ENCODE measurements at places on chromosomes 5 and 9.

GRCh38 chr5:7686794-7687193 lies 164.1 kb downstream of the CFAP90 start:
- DNase-seq, result no peak

DNA sequence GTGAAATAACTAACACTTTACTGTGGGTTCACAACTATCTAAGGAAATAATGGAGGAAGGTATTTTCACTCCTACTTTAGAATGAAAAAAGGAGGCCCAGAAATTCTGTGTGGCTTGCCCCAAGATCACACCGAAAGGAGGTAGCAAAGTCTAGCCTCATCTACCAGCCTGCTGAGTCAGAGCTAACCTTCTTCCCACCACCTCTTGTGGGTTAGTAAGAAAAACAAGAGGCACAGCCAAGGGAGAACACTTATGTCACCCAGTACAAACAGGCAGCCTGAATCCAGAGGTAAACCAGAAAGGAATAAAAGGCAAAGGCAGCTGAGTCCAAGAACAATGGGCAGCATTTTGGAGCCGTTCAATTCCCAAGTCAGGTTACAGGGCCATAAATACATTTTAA lies 91.9 kb upstream of the RASEF start:
- DNase-seq, result no peak

GRCh38 chr5:19988457-19988856 lies 457 bp upstream of the CDH18 start:
- DNase-seq, result no peak

DNA sequence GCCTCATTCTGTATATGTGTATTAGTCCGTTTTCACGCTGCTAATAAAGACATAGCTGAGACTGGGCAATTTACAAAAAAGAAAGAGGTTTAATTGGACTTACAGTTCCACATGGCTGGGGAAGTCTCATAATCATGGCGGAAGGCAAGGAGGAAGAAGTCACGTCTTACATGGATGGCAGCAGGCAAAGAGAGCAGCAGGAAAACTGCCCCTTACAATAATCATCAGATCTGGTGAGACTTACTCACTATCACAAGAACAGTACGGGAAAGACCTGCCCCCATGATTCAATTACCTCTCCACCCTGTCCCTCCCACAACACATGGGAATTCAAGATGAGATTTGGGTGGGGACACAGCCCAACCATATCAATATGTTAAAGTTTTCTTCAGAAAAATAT lies 49.8 kb upstream of the GPBP1 start:
- DNase-seq, result no peak

- DNase-seq, result peak; percentile 27
These were observed 600.7 kb upstream of the SGCD start for GRCh38 chr5:155726267-155726666.

GRCh38 chr9:35311891-35312639 lies 150.3 kb downstream of the UNC13B start:
- DNase-seq, result peak; percentile 16

DNA sequence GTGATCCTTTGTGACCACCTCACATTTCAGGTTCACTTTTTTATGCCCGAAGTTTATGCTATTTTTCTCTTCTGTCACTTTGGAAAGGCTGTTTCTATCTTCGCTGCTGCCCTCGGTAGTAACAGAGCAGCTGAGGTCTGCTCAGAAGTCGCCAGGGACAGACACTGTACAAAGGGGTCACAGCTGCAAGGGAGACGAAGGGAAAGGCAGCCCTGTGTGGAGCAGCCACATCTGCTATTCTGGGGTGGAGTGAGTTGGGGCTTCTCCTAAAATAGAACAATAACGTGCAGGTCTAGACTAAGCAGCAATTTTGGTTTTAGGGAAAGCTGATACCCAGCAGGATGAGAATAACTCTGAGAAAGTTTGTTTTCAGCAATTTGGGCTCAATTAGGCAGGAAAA lies 72.5 kb downstream of the ACTL7B start:
- DNase-seq, result no peak

GRCh38 chr5:132067451-132067850 lies 6.1 kb upstream of the CSF2 start:
- no peak for DNase-seq

- DNase-seq, result no peak
These were observed 334.7 kb downstream of the DIRAS2 start for GRCh38 chr9:90307891-90308290.

DNA sequence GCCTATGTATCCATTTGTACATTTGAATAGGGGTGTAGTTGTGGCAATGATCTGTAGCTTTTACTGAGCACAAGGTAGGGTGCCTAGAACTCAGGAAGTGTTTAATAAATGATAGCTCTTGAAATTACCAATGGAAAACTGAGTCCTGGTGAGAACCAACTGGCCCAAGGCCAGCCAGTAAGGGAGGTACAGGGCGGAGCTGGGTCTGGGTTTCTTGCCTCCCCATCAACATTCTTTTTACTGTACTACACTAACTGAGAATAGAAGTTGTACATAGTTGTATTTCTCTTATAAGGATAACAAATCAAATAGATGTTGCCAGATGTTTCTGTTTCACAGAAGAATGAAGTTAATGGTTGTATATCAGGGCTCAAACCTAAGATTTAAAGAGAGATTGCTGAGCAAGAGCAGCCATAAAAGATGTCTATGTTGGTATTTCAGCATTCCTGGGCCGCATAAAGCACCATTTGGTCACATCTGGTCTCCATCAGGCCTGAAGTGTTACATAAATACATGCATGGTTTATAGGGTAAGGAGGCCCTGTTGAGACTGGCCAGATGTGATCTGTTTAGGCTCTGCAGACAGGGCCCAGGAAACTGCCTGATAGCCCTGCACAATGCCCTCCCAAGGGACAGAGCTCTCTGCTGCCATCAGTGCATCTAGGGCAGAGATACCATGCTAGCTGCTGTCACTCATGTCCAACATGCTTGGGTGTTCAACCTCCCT lies 210.5 kb downstream of the NXNL2 start:
- DNase-seq, result peak; percentile 68

GRCh38 chr5:180109920-180110319 lies 38.4 kb upstream of the RNF130 start:
- no peak for DNase-seq

DNA sequence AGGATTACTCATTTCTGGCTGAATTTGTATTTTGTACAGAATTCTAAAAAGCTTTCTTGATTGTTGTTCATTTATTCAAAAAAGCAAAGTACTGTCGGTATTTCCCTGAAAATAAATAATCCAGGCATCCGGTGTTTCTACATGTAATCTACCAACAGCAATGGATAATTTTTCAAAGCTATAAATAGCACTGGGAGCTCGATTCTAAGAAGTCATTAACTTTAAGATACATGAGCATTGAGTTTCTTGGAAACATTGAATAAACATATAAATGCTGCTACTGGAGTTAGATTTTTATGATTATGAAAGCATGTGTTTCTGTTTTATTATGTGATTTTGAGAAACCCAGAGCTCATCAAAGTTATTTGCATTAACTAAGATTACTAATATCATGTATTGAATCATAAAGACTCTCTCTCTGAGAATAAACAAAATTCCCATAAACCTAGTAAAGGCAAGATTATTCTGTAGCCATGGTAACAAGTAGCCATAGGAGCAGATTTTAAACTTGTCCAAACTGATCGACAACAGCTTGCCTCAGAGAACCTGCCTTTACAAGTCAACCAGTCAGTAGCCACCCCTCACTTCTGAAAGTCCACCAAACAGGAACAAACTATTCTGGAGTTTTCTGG lies 197.0 kb downstream of the DRD1 start:
- DNase-seq, result no peak

GRCh38 chr5:74667396-74667795 lies 17.6 kb upstream of the HEXB start:
- DNase-seq, result no peak

- DNase-seq, result no peak
These were observed 161.4 kb downstream of the SLIT3 start for GRCh38 chr5:169139480-169140050.

- peak; percentile 44 for DNase-seq
These were observed 72.8 kb downstream of the MED27 start for GRCh38 chr9:132006677-132007370.

DNA sequence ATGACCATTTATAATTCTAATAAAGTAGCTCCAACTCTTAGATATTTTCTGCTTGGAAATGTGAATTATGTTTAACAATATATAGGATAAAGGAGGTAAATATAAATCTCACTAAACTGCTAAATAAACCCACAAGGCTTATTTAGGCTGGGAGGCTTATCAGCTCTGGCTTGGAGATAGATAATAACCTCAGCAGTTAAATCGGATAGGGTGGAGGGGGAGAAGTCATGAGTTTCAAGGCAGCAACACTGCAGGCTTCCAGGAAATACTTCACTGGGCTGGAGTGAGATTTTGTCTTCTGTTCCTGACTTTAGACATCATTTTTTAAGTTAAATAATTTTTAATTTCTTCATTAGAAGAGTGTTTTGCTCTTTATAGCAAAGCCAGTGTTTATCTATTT lies 80.0 kb upstream of the ITGA2 start:
- DNase-seq, result no peak

DNA sequence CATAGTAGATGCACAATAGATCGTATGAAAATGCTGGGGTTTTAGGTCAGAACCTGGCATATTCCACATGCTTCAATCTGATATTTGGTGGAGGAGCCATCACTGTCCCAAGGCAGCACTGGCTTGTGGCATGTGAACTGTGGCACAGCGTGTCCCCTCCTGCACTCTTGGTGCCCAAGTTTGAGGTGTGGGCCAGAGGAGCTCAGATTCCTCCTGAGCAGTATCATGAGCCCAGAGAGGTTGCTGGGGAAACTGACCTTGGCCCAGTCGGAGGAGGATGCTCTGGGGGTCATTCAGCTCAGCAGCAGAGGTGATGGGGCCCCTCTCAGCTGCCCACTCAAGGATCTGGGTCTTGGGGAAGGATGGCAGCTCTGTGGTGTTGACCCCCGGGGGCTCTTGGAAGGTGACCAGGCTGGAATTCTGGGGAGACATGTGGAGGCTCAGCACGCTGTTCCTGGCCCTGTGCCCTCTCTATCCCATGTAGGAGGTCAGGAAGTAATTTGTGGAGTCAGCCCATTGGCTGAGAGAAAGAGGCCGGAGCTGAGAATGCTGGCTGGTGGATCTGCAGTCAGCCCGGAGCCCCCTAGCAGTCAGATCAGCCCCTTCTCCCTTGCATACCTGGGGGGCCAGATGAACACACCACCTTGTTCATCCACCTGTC lies 23.7 kb downstream of the FPGS start:
- DNase-seq, result no peak

DNA sequence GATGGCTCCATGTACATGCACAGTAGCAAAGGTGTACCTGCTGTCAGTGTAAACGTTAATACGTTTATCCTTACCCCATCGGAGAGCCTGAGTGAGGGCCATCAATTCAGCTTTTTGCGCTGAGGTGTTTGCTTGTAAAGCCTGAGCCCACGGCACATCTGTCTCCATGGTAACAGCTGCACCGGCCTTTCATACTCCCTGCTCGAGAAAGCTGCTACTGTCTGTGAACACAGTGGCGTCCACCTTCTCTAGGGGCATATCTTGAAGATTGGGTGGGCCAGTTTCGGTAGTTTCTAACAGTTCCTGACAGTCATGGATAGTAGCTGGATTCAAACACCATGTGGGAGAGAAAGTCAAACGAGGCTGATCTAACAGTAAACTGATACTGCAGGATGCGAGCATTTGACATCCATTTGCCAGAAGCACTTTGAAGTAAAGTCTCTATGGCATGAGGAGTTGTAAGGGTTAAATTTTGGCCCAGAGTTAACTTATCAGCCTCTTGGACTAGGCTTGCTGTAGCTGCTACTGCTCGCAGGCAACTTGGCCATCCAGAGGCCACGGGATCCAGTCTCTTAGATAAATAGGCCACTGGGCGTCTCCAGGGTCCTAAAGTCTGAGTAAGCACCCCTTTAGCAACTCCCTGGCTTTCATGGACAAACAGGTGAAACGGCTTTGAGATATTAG lies 21.0 kb upstream of the RHOBTB3 start:
- DNase-seq, result peak; percentile 34

DNA sequence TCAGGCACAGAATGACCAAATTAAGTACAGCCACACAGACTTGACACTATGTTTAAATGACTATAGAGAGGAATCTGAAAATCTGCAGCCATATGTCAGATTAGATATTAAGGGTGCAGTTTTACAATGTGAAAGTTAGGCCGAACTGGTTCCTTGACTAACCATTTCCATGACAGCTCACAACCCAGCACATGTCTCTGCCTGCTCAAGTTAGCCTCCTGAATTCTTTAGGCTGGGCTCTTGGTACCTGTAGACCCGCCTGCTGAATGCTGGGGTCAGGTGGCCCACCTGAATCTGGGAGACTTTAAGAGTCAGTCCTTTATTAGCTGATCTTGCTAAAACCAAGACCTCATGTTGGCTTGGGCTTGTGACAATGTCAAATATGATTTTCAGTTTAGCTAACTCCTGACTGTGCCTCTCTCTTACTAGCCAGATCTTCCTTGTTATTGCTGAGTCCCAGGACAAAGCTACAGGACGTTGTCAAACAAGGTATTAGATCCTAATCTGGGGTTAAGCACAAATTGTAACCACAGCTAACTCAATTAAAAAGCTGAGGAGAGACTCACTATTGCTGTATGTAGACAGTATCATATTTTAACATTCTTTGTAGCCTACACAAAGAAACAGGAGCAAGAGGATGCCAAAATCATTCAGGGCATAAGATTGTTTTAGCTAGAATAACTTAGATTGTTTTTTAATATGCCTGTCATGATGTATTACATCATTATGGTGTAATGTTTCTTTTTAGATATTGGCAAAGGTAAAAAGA lies 490.9 kb downstream of the SEMA5A start:
- DNase-seq, result peak; percentile 35

DNA sequence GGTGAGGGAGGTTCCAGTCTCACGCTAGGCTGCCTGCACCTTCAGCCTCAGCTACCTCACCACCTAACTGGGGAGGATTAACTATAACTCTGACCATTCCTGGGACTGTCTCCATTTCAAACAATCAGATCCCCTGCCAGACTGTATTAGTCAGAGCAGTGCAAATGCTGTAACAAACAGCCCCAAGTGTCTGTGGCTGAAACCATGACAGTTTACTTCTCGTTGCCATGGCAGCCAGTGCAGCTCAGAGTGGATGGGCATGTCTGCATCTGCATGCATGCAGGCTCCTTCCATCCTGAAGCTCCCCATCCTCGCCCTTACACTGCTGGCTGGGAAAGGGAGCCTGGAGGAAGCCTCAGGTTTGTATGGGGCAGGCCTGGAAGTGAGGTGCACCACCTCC lies 86.7 kb downstream of the KCNIP1 start:
- DNase-seq, result no peak
